ENCODE measurements at places on chromosomes 5 and 9.

GRCh38 chr9:115462623-115463022 is 344.7 kb upstream of the TNC start:
- DNase-seq = no peak

- no peak for DNase-seq
Measured at GRCh38 chr5:55920784-55921183, 69.6 kb downstream of the IL31RA start.

GRCh38 chr9:133815781-133816180 is 77.6 kb upstream of the SARDH start:
- no peak for DNase-seq

DNA sequence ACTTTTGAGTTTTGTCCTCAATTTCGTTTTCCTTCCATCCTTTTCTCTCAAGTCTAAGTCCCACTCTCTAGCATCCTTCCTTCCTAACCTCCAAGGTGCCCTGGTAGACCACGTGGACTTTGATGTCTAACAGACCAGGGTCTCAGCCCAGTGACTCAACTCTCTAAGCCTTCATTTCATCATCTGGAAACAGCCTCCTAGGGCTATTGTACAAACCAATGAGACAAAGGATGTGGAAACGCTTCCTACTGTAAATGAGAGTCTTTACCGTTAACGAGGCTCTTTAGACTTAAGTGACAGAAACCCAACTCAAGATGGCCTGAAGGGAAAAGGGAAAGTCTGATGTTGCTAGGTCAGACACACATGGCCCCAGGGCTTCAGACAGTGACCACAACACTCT is 49.2 kb upstream of the CPLX2 start:
- DNase-seq = no peak

DNA sequence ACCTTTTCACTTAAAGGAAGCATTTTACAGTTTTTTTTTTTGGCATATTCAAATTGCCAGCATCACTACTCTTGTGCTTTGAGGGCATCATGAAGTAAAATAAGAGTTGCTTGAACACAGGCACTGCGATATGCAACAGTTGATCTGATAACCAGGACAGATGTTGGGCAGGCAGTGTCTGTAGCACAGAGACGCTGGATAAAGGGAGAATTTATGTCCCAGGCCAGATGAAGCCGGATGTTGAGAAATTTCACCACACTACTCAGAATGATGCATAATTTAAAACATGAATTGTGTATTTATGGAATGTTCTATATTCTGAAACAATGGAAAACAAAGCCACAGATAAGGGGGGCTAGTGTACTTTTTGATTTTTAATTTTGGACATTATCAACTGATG is 71.4 kb downstream of the SLC12A2 start:
- no peak for DNase-seq

GRCh38 chr5:36438765-36439561 is 137.3 kb upstream of the RANBP3L start:
- DNase-seq = no peak

- no peak for DNase-seq
Measured at GRCh38 chr9:111250875-111251842, 78.9 kb downstream of the OR2K2 start.

GRCh38 chr5:77644371-77645157 is 6.1 kb upstream of the OTP start:
- no peak for DNase-seq

- DNase-seq = no peak
Measured at GRCh38 chr9:36813154-36813553, 220.9 kb downstream of the PAX5 start.
